ENCODE measurements at places on chromosomes 5 and 9.

DNA sequence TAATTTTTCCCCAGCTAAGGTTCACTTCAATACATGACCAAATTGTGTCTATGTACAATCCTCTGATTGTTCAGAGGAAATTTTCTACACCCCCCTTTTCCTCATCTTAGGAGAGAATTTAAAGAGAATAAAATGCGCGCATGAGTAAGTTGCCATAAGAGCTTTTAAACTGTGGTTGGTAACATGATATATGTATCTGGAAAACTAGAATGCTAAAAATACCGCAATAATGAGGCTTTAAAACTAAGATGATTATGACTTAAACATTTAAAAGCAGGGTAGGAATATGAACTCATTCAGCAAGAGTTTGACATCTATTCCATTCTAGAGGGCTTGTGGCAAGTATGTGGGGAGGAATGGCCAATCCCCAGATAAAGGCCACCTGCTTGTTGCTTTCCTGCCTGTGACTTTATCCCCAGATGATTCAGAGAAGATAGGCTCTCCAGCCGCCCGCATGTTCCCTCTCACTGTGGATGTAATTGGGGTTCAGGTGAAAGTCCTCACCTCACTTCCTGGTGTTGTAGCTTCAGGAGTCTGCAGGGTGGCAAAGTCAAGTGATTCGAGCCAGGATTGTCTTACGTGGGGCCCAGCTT is 26.5 kb upstream of the BASP1 start:
- DNase-seq, result no peak

GRCh38 chr5:150256410-150257064 is 33.0 kb downstream of the CAMK2A start:
- DNase-seq, result no peak

DNA sequence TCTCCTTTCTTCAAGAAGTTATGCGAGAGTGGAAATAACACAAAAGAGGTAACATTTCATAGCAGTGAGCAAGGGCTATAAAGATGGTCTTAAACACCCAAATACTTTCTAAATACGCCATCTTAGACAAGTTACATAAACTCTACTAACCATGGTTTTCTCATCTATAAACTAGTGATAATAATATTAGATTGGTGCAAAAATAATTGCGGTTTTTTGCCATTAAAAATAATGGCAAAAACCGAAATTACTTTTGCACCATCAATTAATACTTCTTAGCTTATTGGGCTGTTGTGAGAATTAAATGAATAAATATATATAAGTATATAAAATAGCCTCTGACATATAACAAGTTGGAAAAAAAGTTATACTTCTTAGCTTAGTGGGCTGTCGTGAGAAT is 23.7 kb downstream of the GABRA6 start:
- no peak for DNase-seq

DNA sequence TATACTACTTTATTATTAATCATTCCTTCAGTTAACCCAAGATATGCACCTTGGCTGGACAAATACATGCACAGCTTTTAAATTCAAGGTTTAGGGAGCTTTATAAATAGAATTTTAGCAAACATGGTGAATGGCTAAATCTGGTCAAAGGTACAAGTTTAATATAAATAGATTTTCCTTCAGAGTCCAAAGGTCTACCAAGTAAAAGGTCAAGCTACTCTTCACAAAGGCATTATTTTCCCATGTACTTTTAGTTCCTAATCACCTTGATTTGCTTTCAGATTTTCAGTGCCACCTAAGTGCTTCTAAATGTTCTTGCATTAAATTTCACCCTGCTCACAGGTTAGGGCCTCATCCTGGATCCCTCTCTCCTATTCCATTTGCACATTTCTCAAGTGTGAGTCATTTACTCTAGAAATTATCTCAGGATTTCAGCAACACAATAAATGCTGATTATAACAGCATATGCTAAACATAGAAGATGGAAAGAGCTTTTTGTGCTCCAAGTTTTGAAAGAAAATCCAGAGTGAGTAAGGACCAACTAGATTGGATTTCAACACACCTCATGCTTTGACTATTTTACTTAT is 459.4 kb upstream of the ITGA1 start:
- no peak for DNase-seq

DNA sequence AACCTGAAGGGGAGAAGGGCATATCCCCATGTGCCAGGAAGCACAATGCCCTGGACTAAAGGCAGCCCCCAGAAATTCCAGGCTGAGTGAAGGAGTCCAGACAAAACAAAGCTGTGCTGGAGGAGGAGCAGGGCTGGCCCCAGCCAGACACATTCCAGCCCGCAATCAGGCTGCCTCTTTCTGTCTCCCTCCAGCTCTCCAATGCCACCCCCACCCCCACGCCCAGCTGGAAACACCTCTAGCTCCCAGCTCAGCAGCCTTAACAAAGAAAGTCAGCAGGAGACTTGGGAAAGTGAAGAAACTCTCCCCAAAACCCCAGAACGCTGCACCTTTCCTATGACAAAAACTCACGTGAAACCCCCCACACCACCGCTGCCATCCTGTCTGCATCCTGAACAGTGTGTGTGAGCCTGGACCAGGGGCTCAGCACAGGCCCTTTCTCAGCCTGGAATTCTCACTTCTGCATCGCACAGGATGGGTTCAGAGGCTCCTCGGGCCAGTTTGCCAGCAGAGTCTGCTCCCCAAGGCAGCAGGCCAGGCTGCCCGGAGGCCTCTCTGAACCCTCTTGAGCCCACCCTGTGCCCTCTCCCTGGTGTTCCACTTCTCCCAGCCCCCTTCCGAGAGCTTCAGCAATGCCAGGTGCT is 96.2 kb upstream of the ICE1 start:
- DNase-seq, result no peak

- no peak for DNase-seq
Observed at GRCh38 chr9:29769019-29769418, 2195.7 kb upstream of the C9orf72 start.

DNA sequence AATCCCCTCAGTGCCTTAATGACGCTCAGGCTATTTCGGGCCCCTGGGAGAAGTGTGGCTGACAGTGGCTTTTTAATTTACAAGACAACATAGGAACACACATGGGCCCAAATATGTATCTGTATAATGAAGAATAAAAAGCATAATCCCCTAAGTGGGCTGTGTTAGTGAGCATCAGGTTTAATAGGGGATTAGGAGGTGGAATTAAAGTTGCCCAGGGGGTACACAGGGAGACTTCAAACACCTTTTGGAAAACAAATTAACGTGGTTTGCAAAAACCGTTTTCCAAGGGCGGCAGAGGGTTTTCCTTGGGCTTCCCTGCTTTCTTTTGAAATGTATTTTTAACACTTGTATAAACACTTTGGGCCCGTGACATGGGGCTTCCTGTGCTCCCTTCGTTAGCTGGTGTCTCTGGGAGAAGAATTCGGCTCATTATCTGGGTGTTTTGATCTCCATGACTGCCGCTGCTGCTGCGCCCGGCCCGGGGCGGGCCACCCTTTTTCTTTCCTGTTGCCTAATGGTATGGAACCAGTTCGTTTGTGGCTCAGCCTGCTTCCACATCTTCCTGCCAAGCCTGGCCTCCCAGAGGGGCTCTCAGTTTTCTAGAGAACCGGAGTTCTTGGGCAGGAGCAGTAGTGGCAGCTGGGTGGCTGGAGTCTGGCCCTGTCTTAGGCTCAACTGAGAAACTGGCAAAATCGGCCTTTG is 173.0 kb downstream of the MACROH2A1 start:
- DNase-seq, result no peak

GRCh38 chr9:68750255-68750654 is 45.2 kb downstream of the PIP5K1B start:
- no peak for DNase-seq

DNA sequence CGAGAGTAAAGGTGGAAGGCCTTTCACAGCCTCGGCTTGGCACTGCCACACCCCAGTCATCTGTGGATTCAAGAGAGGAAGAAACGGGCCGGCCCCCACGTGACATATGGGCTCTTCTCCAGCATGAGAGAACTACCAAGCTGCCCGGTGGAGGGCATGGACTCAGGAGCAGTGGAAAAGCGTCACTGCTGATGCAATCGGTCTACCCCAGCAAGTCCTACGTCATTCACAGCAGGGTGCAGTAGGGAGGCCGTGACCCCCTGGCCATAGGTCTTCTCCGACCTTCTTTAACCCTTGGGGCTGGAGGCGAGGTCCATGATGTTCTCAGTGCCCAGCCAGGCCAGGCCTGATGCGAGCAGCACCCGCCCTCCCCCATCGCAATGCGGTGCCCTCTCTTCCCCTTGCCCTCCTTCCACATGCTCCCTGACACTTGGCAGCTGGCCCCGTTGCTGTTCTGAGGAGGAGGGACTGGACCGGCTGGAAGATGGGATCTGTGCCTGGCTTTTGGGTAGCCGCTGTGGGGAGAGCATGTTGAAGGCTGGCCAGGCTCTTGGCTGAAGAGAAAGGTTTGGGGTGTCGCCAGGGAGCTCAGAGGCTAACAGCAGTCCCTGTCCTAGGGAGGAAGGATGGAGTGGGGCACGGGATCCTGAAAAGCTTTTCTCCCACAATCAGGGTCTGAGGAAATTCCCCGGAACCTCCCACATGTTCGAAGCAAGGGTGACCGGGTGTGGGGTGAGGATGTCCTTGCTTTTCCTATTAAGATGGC is 89.8 kb downstream of the LIFR start:
- DNase-seq, result no peak

- no peak for DNase-seq
Observed at GRCh38 chr9:37977851-37978480, 74.0 kb upstream of the SLC25A51 start.

Data from activated T-cell treated with anti-CD3 and anti-CD28 coated beads, Interleukin-2, amount 50 U/mL, for 1 hour (primary cell).